Mesenteric fat pad (tissue), 1 donor: ENCODE measurements at places on chromosomes 5 and 9. TPM values are rescaled to one million over a fixed set of nuclear protein-coding genes. Genes with fewer than 3 reads are reported as not detected.

The IRX4 gene
- total RNA-seq, result not detected

- no peak for DNase-seq
Observed at GRCh38 chr5:103232393-103232999, 26.1 kb upstream of the MACIR start.

- no peak for DNase-seq
Observed at GRCh38 chr5:158414780-158415179, 555.8 kb upstream of the CLINT1 start.

GRCh38 chr5:25858019-25858418, 1180.4 kb downstream of the CDH9 start:
- no peak for DNase-seq

GRCh38 chr5:11528720-11529119, 375.5 kb downstream of the CTNND2 start:
- DNase-seq, result no peak

DNA sequence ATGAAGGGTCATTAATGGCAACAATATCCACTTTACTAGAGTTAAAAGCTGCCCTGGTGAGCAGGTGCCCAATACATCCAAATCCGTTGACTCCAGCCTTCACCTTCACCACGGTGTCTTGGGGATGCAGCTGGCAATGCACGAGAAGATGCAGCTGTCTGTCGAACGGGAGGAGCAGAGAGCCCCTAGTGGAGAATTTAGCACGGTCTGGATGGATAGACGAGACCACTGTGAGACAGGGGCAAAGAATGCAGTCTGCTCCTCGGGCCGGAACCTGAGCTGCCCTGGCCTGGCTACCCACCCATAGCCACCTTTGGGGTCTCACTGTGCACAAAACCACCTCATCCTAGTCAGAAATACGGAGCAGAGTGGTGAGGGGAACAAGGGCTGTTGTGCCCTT, 35.1 kb downstream of the ADRA1B start:
- no peak for DNase-seq

The CDO1 gene
- total RNA-seq, result 60.8 TPM

GRCh38 chr5:13250464-13251291, 693.8 kb downstream of the DNAH5 start:
- DNase-seq, result no peak

DNA sequence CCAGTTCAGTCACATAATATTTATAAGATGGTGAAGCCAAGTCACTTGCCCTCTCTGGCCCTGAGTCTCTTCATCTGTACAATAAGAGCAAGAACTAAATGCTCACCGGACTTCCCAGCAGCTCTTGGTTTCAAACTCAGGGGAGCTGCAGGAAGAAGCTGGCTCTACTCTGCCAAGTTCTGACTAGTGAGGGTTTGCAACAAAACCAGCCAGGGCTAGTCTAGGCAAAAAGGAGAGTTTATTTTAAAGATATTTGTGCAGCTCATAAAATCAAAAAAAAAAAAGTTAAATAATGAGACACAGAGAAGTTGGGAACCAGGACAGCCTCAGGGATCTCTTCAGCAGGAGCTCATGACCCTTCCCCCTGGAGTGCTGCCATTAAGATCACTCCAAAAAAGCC, 107.3 kb downstream of the DOCK2 start:
- no peak for DNase-seq

DNA sequence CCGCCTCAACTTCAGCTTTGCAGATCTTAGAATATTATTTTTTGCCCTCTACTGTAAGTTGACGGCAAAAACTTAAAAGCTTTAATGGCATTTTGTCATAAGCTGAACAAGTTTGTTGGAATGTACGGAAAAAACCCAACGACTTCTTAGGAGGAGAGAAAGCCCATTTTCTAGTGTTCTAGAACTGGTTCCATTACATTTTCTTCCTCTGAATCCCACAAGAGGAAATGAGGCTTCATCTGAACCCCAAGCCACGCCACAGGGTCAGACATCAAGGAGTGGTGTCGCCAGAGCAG, 113.7 kb downstream of the LHFPL2 start:
- no peak for DNase-seq

DNA sequence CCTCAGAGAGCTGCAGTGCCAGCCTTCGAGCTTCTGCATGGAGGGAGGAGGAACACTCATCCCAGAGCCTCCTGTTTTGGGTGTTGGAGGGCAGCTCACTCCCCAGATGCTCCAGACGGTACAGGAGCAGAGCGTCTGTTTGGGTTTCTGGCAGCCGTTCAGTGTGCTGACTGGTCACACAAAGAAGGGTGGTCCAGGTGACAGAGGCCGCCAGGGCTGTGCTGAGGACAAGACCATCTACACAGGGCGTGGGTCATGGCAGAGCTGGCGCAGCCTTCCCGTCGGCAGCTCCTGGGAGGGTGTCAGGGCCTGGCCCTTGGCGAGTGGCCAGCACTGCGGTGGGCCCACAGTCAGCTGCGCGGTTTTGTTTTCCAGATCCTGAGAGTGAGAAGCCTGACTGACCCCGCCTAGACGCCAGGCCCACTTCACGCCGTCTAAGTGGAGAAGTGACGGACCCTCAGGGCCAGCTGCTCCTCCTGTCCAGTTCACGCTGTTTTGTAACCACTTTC, 131.4 kb upstream of the FAM120A start:
- no peak for DNase-seq

DNA sequence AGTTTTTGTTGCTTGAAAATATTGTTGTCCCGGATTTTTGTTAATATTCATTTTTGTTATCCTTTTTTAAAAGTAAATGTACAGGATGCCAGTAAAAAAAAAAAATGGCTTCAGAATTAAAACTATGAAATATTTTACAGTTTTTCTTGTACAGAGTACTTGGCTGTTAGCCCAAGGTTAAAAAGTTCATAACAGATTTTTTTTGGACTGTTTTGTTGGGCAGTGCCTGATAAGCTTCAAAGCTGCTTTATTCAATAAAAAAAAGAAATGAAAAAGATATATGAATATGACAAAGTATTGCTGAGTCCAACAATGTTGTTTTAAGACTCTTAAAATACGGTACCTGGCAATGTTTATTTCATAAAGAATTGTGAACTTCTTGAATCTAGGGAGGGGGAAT, 82.9 kb downstream of the PIK3R1 start:
- no peak for DNase-seq

- no peak for DNase-seq
Observed at GRCh38 chr5:57166276-57166675, 7.6 kb upstream of the GPBP1 start.

GRCh38 chr5:19497229-19497815, 490.7 kb downstream of the CDH18 start:
- no peak for DNase-seq

DNA sequence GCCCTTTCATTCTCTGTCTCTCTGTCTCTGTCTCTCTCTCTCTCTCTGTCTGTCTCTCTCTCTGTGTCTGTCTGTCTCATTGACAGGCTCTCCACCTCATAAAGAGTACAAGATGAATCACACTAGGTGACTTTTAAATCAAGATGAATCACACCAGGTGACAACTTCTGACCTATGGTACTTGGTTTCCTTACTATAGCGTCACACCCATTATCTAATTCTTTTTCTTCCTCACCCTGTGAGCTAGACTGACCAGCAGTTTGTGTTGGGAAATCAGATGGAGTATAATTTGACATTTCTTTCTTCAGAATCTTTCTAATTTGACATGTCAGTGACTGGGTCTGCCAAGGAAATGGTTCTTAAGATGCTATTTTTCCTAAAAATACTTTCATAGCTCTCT, 232.9 kb downstream of the ARRDC3 start:
- no peak for DNase-seq

The SLC6A3 gene
- total RNA-seq, result not detected

DNA sequence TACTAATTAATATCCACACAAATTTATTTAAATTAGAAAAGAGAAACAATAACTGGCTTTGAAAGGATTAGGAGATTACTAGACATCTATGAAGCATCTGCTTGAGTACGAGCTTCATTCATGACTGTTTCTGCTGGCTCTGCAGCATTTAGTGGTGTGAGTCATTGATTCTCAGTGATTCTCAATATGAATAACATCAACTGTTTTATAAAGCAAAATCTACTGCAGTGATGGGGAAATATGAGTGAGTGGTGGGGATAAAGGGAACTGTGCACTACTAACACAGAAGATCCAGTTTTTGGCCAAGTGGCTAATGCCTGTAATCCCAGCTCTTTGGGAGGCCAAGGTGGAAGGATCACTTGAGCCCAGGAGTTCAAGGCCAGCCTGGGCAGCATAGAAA, 8.4 kb downstream of the FNBP1 start:
- no peak for DNase-seq

The GDNF gene
- total RNA-seq, result 0.13 TPM

DNA sequence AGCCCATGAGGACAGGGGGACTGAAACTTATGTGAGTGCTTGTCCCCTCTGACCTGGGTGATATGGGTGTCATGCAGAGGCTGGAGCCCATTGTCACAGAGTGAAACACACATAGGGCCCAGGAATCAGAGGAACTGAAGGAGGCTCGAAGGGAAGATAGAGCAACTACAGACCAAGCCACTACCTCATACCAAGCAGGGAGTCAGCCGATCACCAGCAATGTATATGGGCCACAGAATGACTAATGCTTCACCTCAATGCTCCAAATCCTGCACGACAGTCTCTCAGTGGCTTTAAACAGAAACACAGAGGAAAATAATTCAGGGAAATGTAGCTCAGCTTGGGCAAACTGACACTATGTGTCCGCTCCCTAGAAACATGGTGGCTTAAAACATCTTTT, 8.9 kb upstream of the FBXW11 start:
- no peak for DNase-seq

GRCh38 chr5:58818465-58818864, 235.6 kb downstream of the RAB3C start:
- DNase-seq, result no peak

GRCh38 chr9:106773750-106774149, 89.2 kb upstream of the ZNF462 start:
- no peak for DNase-seq

GRCh38 chr9:113508111-113508749, 44.7 kb downstream of the RGS3 start:
- no peak for DNase-seq

- DNase-seq, result no peak
Observed at GRCh38 chr5:74648835-74649293, 8.3 kb upstream of the ENC1 start.

The PKN3 gene
- 14.7 TPM for total RNA-seq

DNA sequence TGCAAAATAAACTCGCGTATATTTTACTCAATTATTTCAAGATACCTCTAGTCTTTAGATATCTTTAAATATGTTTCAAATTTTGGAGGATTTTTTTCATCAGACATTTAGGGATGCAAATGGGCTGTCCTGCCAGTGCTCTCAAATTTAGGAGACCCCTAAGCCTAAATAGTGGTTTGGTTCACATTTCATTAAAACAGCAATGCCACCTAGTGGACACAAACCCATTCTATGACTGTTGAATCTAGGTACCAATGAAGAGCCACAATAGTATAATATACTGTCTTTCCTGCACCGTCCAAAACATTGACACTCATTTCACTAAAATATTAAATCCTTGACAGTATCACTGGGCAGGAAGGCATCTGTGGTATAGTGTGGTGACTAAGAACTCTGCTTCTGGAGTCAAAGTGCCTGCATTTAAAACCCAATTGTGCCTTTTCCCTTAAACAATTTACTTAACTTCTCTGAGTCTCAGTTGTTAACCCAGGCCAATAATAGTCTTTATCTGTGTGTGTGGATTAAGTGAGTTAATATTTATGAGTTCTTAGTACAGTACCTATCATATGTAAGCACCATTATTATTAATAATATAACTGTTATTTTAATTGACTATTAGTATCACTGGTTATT, 148.0 kb downstream of the RORB start:
- no peak for DNase-seq

DNA sequence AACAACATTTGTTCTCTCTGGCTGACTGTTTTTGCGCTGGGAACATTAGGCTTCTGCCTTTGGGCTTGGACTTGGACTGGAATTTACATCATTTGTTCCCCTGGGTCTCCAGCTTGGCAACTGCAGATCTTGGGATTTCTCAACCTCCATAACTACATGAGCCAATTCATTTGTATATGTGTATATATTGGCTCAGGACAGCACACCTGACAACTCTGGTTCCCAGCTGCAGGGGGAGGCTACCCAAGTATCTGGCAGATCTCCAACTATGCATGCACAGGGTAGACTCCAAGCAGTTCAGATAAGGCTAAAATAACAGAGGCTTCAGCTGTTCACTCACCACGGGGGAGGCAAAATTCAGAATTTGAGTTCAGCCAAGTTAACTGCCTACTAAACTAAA, 31.6 kb upstream of the F2RL1 start:
- no peak for DNase-seq

The PCDHB15 gene
- 3.4 TPM for total RNA-seq

- no peak for DNase-seq
Observed at GRCh38 chr9:88680505-88681160, 145.7 kb downstream of the NXNL2 start.

The SCGB3A2 gene
- not detected for total RNA-seq

GRCh38 chr5:59126708-59127573, 544.1 kb downstream of the RAB3C start:
- no peak for DNase-seq

DNA sequence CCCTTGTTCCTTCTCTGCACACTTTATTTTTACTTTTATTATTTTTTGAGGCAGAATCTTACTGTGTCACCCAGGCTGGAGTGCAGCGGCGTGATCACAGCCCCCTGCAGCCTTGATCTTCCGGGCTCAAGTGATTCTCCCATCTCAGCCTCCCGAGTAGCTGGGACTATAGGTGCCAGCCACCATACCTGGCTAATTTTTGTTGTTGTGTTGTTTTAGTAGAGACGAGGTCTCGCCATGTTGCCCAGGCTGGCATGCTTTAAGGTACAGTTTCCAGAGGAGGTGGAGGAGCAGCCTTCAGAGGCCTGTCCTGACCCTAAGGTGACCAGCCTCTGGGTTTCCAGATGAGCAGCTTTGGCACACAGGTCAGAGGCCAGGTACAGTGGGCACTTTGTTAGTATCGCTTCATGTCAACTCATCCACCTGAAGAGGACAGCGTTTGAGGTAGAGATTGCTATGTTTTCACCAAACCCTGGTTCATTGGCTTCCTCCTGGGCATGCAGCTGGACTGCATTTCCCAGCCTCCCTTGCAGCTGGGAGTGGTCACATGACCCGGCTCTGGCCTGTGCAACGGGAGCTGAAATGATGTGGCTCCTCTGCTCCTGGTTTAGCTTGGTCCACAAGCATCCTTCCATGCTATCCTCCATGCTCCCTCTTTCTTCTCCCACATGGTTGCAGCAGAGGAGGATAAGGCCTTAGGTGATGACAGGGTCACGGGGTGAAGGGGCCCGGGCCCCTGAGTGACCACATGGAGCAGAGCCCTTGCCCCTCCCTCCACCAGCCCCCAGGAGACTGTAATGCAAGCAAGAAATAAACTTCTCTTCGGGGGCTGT, 139.3 kb upstream of the IER5L start:
- peak; percentile 68 for DNase-seq

The PHYHD1 gene
- 13.6 TPM for total RNA-seq

DNA sequence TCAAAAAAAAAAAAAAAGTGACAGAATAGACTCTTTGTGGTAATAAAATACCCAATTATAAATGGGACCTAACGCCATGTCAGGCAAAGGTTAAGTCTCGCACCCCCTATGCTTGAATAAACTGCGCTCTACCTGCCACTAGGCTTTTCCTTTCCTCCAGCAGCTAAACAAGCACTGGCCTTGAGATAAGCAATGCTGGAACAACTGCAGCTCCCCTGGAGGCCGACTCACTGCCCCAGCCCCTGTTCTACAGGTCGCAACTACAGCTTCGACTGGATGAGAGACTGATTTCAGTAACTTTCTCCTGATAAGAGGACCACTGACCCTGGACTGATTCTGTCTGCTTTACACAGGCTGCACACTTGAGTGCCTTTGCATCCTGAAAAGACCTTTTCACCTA, 210.2 kb downstream of the HSPA4 start:
- DNase-seq, result no peak
